ENCODE measurements at places on chromosomes 6 and 20.

DNA sequence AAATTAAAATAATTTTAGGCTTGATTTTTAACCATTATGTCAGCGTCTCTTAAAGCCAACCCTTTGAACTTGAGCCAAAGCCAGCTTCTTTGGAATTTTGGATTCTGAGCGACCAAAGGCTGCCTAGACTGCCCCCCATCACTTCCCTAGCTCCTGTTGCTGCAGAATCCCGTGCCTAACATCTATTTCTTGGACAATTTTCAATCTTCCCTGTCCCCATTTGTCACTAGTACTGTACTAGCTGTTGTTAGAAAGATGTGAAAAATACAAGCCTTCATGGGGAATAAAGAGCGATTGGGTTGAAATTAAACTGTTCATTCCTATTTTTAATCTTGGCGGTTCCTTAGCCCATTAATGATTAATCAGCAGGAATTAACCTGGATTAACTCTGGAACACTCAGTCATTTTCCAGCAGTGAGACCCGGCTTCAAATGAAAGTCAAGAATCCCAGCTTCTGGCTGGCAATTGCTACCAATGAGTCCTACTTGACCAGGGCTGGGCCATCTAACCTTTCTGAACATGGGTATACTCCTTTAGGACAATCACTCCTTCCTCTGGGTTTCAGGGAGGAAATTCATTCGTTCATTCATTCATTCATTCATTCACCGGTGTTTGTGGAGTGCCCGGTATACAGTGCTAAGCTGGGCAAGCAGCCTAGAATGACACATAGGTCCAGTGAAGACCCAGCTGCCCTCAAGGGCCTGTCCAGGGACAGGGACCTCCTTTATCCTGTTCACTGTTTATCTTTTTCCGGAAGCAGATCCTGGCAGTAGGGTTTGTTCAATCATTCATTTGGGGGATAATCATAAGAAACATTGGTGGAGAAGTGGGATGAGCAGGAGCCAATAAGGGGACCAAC lies 1.4 kb upstream of the RRBP1 start:
- no peak for DNase-seq

DNA sequence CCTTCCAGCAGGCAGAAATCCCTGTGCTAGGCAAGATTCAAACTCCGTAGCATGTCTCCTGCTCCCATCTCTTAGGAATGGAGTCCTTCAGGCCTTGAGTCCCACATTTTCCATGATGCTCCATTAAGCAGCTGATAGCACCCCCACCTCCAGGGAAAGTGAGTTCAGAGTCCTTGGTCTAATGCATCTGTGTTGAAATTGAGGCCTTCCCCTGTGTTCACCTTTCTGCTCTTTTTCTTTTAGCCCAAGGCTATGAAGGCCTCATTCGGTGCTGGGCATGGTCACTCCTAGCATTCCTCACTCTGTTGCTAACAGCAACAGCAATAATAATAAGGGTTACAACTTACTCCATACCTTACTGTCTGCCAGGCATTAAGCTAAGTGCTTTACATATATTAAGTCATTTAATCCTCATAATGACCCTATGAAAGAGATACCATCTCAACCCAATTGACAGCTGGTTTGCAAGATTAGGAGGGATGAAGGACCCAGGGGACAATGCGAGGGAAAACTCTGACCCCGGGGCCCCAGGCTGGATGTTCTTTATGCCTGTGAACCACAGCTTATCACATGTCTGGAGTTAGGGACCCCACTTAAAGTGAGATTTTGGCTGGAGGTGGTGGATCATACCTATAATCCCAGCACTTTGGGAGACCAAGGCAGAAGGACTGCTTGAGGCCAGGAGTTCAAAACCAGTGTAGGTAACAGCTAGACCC lies 17.5 kb upstream of the PANK2 start:
- DNase-seq: no peak

DNA sequence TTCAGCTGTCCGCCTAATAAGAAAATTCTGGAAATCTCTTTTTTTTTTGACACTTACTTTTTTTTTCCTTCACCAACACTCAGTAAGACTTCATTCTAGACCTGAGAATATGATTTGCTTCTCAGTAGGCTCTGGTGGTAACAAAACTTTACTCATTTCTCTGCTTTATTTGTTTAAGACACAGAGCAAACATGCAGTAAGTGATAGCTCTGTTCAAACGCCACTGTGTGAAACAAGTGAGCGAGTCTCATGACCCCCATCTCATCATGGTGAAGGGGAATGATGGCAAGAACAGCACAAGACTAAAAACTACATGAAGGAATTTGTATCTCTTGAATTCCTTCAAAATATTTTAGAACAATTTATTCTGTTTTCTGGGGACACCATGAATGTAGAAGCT lies 541.6 kb upstream of the POU3F2 start:
- no peak for DNase-seq

DNA sequence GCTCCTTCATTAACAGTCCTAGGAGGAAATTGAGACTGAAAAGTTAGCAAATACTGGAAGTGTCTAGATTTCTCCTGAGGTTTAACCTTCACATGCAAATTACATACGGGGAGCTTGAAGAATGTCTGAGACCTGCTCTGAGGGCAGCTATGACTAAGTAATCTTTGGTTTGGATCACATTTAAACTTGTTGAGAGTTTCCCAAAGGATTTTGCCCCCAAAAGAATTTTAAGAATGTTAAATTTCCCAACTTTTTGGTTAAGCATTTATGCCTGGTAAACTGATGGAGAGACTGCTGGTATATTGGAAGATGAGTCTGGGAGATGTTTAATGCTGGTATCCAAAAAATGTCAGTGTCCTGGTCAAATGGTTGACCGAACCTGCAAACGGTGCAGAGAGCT lies 97.0 kb downstream of the RREB1 start:
- DNase-seq: peak; percentile 35

- no peak for DNase-seq
Observed at GRCh38 chr6:36847991-36848390, 8.7 kb upstream of the CPNE5 start.

GRCh38 chr20:3559637-3560036 lies 88.8 kb downstream of the ATRN start:
- DNase-seq: no peak

GRCh38 chr6:99016355-99016754 lies 68.6 kb upstream of the FBXL4 start:
- no peak for DNase-seq

DNA sequence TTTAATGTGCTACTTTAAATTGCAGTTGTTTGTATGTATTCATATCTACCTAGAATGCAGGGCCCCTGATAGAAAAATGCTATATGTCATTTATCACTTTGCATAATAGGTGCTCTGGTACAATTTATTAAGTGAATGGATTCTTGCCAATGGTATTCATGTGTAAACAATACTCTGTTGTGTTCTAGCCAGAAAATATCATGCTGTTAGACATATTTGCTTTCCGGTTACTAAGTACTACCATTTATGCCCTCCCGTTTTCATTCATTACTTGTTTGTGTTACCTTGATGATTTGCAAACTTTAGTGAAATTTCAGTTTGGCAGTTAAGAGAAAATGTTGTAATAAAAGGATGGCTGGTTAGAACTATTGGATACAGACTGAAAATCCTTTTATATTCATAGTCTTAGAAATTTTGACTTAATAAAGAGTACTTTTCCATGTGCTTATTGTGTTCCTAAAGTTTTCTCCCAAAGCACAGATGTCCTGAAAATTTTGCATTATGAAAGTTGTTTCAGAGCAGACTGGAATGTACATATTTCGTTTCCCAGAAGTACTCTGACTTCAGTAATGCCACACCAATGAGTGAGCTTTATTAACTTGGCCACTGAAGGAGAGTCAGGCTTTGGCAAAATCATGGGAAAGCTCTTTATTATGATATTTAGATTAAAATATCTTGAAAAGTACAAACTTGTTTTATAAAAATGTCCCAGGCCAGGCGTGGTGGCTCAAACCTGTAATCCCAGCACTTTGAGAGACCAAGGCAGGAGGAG lies 31.5 kb downstream of the RPF2 start:
- DNase-seq: no peak

- no peak for DNase-seq
Observed at GRCh38 chr6:84653027-84653551, 111.3 kb downstream of the TBX18 start.

DNA sequence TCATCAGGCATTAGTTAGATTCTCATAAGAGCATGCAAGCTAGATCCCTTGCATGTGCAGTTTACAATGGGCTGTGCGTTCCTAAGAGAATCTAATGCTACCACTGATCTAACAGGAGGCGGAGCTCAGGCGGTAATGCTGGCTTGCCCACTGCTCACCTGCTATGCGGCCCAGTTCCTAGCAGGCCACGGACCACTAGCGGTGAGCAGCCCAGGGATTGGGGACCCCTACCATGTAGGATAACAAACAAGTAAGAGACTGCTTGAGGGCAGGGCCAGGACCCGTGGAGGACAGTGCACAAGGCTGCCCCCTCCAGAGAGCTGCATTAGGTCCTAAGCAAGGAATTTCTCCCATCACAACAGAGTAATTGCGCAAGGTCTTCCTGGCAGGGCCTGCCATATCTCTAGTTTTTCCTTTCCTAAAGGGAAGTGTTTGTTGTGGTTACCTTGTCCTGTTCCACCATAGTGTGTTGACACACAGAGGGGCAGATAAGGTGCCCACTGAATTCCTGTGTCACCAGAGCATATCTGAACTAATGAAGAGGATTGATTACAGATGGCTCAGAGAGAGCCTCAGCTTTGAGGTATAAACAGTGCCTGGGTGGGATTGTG lies 58.0 kb downstream of the PACRG start:
- no peak for DNase-seq

DNA sequence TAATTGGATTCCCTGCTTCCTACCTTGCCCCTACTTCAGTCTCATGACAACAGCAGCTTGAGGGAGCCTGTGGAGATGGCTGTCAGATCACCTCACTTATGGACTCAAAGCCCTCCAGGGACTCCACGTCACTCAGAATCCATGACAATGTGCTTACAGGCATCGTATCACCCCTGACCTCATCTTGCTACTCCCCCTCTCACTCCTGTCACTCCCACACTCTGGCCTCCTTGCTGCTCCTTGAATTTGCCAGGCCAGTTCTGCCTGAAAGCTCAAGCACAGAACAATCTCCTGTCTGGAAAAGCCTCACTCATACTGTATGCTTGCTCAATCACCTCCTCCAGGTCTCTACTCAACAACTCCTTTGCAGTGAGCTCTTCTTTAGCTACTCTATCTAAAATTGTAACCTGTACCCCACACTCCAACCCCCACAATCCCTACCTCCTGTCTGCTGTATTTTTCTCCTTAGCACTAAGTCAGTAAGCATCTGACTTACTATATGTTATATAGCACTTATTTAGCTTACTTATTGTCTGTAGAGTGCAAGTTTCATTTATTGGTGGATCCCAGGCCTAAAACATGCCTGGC lies 10.7 kb upstream of the GSTA4 start:
- no peak for DNase-seq

DNA sequence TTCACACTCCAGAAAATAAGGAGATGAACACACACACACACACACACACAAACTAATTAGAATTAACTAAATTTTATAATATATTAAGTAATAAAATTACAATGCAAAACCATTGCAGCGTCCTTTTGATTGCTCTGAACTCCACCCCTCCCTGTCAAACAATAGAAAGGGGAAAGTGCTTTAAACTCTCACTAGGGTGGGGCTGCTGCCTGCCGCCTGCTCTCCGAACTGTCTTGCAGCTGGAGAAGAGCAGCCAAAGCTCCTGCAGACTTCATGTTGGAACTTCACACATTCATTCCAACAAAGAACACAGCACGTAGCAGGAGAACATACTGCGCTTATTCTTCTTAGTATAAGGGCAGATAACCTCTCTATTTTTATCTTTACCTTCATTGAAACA lies 83.2 kb downstream of the GCLC start:
- DNase-seq: no peak

DNA sequence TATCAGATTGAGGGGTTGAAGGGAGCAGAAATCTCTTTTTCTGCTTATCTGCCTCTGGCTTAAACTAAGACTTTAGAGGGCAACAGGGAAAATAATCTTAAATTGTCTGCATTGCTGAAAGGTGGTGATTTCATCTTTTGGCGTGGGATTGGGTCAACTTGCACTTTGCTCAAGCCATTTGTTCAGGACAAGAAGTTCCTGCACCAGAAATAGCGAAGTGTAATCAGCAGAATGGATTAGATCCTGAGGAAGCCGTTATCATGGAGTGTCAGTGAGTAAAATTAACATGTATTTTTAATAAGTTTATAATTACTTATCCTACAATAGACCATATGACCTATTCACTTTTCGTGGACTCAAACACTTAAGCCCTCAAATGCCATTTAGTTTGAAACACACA lies 249.3 kb downstream of the CD83 start:
- no peak for DNase-seq
